ENCODE measurements at places on chromosomes 4 and X. TPM values are rescaled to one million over a fixed set of nuclear protein-coding genes. Genes with fewer than 3 reads are reported as not detected.

ZXDA gene
- total RNA-seq: 4.9 TPM

ZCCHC18 gene
- total RNA-seq: not detected

DNA sequence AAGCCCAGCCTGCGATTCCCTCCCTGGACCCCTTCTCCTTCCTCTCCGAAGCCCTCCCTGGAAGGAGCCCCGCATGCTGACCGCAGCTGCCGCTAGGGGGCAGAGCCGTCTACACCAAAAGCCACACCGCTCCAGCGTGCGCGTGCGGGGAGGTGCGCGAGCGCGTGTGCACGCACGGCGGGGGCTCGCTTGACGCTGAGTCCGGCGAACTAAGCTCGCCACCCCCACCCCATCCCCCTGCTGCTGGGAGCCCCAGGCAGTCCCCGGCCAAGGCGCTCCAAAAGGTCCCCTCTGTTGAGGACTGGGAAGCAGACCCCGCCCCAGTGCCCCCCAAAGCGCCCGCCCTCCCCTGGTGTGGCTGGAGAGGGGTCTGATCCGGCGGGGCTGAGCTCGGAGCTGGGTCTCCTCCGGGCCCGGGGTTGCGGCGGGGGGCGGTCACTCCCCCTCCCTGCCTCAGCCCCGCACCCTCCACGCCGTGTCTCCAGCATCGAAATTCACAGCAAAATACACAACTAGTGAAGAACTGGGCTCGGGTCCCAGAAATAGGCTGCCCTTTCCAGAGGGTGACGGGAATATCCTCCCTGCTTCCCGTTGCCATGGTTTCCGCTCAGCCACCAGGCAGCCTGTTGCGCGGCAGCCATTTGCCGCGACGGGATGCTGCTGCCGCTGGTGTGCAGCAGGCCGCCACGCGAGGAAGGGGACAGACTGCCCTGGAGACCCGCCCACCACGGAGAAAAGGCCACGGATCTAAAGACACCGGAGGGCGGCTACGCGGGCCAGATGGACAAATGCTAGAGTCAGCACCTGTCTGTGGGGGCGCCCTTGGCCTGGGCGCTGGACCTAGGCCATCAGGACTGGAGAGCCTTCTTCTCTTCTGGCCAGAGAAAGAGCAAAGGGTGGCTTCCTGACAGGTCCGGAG, 11.2 kb upstream of the CCNQ start:
- DNase-seq: peak; percentile 61

RXFP1 gene
- total RNA-seq: 4.7 TPM

DNA sequence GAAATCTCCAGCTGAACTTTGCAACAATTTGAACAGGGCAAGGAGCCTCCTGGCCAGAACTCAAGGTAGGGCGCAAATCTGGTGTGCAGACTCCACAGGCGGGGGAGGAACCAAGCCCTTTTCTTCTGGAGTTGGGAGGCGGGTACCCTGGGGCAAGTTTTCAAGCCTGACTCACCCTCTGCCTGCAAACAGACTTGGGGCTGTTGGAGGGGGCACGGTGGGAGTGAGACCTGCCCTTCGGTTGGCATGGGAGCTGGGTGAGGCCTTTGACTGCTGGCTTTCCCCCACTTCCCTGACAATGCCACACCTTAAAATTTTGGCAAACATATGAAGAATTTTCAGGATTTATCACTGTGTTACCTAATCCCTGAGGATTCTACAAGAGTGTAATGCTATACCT, 709.8 kb upstream of the DIAPH2 start:
- DNase-seq: peak; percentile 89

GRCh38 chrX:138886769-138887168, 175.3 kb upstream of the FGF13 start:
- DNase-seq: peak; percentile 88

GRCh38 chrX:45191820-45192409, 8.8 kb downstream of the DIPK2B start:
- no peak for DNase-seq

NXF2 gene
- not detected for total RNA-seq

MAML3 gene
- 0.89 TPM for total RNA-seq

GRCh38 chr4:1379351-1379781, 26.9 kb downstream of the NKX1-1 start:
- DNase-seq: no peak

ZNF185 gene
- total RNA-seq: 17.8 TPM

- DNase-seq: no peak
Measured at GRCh38 chr4:163610648-163611047, 116.2 kb downstream of the TMA16 start.

ELF4 gene
- total RNA-seq: 19.5 TPM

DNA sequence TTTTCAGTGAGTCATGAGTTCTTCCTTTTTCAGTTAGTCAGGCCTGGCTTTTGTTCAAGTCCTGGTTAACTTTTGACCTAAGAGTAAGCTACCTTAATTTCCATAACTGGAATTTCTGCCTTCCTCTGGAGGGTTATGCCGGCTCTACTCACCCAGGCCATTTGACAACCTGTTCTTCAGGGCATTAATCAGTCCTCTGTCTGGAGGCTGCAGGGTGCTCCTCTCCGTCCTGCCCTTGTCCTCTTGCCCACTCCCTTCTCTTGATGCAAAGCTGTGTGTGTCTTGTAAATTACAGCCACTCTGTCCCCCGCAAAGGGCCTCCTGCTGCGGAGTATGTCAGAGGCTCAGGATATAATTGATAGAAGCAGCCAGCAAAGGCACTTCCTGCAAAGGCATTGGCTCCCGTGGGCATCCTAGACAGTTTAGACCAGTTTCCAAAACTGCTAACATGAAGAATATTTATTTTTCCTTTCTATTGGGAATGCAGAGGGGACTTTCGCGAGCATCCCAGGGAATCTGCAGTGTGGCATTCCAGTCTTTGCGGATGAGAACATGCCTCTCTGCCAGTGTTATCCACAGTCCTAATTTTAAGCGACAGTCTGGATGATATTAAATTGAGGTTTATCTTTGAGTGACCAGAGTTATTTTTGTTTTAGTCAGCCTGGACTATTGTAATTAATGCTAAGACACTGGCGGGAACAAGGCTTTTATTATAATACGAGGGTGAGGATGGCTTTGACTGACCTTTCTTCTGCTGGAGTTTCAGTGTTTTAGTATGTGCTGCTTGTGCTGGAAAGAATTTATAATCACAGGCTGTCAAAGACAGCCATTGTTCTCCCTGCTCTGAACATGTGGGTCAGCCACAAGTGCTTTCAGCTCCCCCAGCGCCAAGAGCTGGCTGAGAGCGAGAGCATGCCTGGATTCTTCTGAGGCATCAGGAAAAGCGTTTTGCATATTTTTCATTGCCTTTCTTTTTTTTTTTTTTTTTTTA, 74.2 kb downstream of the LIMCH1 start:
- peak; percentile 47 for DNase-seq

UGT2B11 gene
- not detected for total RNA-seq

DNA sequence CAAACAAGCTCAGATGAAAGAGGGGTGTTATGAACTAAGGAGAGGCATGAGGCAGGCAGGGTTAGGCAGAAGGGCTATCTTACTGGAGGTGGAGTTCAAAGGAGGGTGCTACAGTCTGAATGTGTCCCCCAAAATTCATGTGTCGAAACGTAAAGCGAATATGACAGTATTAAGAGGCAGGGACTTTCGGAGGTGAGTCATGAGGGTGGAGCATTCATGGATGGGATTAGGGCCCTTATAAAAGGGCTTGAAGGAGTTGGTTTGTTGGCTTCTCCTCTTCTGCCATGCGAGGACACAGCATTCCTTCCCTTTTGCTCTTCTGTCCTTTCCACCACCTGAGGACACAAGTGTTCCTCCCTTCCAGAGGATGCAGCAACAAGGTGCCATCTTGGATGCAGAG, 22.9 kb downstream of the APLN start:
- no peak for DNase-seq
